ENCODE measurements at places on chromosomes 7 and 10. TPM values are rescaled to one million over a fixed set of nuclear protein-coding genes. Genes with fewer than 3 reads are reported as not detected.

DPCD gene
- 9.0 TPM for polyA plus RNA-seq

DNA sequence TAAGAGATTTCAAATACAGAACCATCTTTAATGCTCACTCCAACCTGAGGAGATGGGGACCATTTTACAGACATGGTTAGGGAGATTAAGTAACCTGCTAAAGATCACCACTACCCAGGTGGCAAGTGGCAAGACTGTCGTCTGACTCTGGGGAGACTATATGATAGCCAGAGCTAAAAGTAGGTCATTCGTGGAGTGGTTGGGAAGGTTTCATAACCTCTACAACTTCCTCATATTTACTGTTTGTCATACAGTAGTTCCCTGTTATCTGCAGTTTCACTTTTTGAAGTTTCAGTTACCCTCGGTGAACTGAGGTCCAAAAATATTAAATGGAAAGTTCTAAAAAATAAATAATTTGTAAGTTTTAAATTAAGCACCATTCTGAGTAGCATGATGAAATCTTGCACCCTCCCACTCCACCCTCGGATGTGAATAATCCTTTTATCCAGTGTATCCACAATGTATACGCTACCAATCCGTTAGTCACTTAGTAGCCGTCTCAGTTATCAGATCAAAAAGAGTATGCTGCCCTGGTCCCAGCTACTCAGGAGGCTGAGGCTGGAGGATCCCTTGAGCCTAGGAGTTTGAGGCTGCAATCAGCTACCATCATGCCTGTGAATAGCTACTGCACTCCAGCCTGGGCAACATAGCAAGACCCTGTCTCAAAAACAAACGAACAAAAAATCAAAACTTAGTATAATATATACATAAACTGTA is 14.9 kb upstream of the LGI1 start:
- peak overlapping the region; percentile 69 for H3K27ac ChIP-seq
- H3K4me1 ChIP-seq, result peaks cover 65% of the 10 kb centered on the region
- peak overlapping the region; percentile 78 for H3K4me3 ChIP-seq
- DNase-seq, result peak; percentile 94

- DNase-seq, result no peak
- H3K36me3 ChIP-seq, result no peaks in the 10 kb centered on the region
- H3K27me3 ChIP-seq, result no peaks in the 10 kb centered on the region
- H3K27ac ChIP-seq, result no peak overlapping the region
- no peak overlapping the region for H3K4me3 ChIP-seq
Observed at GRCh38 chr7:121078701-121079227, 90.3 kb downstream of the CPED1 start.

CYP3A7 gene
- not detected for polyA plus RNA-seq

- no peak for DNase-seq
- H3K27ac ChIP-seq, result no peak overlapping the region
- H3K4me3 ChIP-seq, result no peak overlapping the region
- no peaks in the 10 kb centered on the region for H3K4me1 ChIP-seq
Observed at GRCh38 chr10:29540016-29540415, 94.8 kb downstream of the SVIL start.

DNA sequence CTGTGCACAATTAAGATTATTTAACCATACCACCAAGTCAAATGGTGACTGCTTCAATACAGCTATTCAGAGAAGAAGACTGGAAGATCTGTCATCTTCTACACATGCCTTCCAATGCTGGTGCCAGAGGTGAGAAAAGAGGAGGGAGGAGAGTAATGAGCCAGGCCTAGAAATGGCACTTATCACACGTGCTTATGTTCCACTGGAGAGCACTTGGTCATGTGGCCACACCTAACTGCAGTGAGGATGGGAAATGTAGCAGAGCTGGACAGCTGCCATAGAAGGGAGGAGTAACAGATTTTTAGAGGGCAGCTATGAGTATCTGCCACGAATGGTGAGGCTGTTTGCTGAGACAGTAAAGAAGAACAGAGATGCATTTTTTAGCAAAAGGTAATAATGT is 77.1 kb downstream of the MPLKIP start:
- H3K4me3 ChIP-seq, result no peak overlapping the region
- no peak for DNase-seq
- H3K36me3 ChIP-seq, result peaks cover 66% of the 10 kb centered on the region
- H3K27ac ChIP-seq, result no peak overlapping the region

GRCh38 chr10:58662314-58662713 is 149.6 kb downstream of the BICC1 start:
- DNase-seq, result peak; percentile 78
- no peak overlapping the region for H3K4me3 ChIP-seq
- H3K27me3 ChIP-seq, result no peaks in the 10 kb centered on the region
- no peaks in the 10 kb centered on the region for H3K4me1 ChIP-seq

ZSWIM8 gene
- polyA plus RNA-seq, result 7.8 TPM

- H3K4me3 ChIP-seq, result no peak overlapping the region
- H3K27me3 ChIP-seq, result no peaks in the 10 kb centered on the region
- no peak overlapping the region for H3K27ac ChIP-seq
- DNase-seq, result peak; percentile 6
- no peaks in the 10 kb centered on the region for H3K36me3 ChIP-seq
- H3K4me1 ChIP-seq, result peaks cover 11% of the 10 kb centered on the region
Observed at GRCh38 chr10:110340816-110341215, 36.1 kb upstream of the SMNDC1 start.
